ENCODE measurements at places on chromosomes 6 and 20.

GRCh38 chr20:44624152-44624551 lies 27.3 kb downstream of the ADA start:
- no peak overlapping the region for H3K4me3 ChIP-seq
- no peaks in the 10 kb centered on the region for H3K27me3 ChIP-seq
- H3K36me3 ChIP-seq: peaks cover 13% of the 10 kb centered on the region
- peaks cover 25% of the 10 kb centered on the region for H3K4me1 ChIP-seq
- H3K27ac ChIP-seq: no peak overlapping the region

GRCh38 chr6:131285548-131285947 lies 150.3 kb downstream of the AKAP7 start:
- H3K4me3 ChIP-seq: no peak overlapping the region
- peaks cover 13% of the 10 kb centered on the region for H3K36me3 ChIP-seq
- H3K27ac ChIP-seq: no peak overlapping the region
- DNase-seq: no peak
- H3K27me3 ChIP-seq: no peaks in the 10 kb centered on the region
- peaks cover 18% of the 10 kb centered on the region for H3K4me1 ChIP-seq

DNA sequence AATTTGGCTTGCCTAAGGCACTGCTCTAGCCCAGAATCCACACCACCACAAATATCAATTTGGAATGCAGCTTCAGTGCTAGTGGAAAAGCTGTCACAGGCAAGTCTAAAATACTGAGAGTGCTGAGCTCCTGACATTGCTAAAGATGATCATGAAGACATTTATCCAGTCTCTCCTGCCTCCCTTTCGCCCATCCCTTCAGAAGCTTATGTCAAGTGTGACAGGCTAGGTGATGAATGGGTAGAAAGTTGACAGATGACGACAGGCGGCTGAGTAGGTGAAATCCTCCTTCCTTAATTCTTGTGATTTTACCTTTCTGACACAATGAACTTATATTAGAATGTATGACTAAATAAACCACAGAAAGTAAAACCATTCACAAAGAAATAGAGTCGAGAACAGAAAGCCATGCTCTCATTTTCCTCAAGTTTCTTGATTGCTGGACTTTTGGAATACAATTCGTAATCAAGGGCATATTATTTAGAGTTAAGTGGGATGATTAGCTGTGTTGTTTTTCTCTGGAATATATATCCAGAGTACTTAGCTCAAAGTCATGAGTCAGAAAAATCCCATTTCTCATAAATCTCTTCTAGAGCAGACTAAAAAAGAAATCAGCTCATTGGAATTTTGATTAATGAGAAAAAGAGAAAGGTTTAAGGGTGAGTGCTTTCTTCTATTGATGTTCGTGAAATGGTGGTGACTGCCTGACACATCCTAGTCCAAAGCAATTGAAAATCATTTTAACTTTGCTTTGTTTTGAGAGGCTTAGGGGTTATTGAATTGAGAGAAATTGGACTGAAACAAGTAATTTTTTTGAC lies 1228.2 kb upstream of the CITED2 start:
- H3K36me3 ChIP-seq: no peaks in the 10 kb centered on the region
- H3K4me3 ChIP-seq: no peak overlapping the region
- no peaks in the 10 kb centered on the region for H3K27me3 ChIP-seq

- H3K36me3 ChIP-seq: no peaks in the 10 kb centered on the region
- no peaks in the 10 kb centered on the region for H3K27me3 ChIP-seq
- no peaks in the 10 kb centered on the region for H3K4me1 ChIP-seq
- no peak overlapping the region for H3K27ac ChIP-seq
- no peak for DNase-seq
These were observed 38.0 kb upstream of the VGLL2 start for GRCh38 chr6:117227245-117227962.

GRCh38 chr6:158408552-158409130 lies 96.4 kb downstream of the TULP4 start:
- DNase-seq: no peak
- H3K27ac ChIP-seq: no peak overlapping the region
- no peaks in the 10 kb centered on the region for H3K27me3 ChIP-seq

DNA sequence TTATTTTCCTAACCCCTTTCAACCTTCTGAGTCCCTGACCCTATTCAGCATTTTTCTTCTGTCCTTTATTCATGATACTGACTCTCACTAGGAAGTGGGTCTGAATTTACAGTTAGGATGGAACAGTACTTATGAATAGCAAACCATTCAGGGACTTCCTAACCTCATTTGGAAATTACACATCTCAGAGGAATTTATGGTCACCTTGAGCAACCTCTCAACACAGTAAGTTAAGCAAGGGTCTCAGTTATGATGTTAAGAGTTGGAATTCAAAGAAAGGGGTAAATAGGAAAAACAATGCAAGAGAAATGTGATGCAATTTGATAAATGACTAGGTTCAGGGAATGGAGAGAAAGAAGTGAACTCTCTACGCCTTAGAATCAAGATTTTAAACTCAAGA lies 97.3 kb downstream of the GPR6 start:
- no peaks in the 10 kb centered on the region for H3K27me3 ChIP-seq
- peaks cover 5% of the 10 kb centered on the region for H3K4me1 ChIP-seq
- no peak overlapping the region for H3K4me3 ChIP-seq
- H3K27ac ChIP-seq: no peak overlapping the region

GRCh38 chr20:49482173-49482572 lies 295 bp downstream of the KCNB1 start:
- peaks cover 24% of the 10 kb centered on the region for H3K36me3 ChIP-seq
- H3K4me3 ChIP-seq: no peak overlapping the region
- peaks cover 44% of the 10 kb centered on the region for H3K27me3 ChIP-seq
- no peak overlapping the region for H3K27ac ChIP-seq
- H3K4me1 ChIP-seq: peaks cover 18% of the 10 kb centered on the region

DNA sequence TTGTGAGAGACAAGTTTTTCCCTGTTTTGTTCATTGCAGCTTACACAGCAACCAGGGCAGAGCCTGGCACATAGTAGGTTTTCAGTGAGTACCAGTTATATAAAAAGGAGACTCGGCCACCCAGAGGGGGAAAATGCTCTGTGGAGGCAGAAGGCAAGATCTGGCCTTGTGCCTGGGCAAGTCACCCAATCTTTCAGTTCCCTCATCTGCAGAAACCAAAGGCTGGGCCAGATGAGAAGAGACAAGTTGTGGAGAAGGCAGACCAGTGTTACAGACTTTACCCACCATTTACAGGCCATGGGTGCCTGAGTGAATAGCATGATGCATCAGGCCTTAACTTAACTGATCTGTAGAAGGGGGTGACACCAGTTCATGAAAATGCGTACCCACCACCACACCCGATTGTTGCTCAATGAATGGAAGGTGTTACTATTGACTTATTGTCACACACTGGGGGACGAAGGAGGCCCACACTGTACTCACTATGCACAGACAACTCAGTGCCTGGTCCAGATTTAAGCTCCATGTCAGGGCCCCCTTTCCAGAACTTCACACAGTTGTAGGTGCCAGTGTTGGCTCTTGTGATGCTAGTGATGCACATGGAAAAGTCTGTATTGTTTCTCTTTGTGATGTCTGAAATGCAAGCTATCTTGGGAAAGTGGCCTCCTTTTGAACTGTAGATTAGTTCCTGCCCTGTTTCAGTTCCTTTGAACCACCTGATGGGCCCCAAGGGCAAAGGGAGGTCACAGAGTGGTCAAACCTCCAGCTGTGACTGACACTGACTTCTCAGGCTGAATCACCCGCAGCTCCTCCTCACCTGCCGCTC lies 64.3 kb upstream of the SIRPG start:
- H3K36me3 ChIP-seq: no peaks in the 10 kb centered on the region
- DNase-seq: no peak
- peaks cover 14% of the 10 kb centered on the region for H3K4me1 ChIP-seq
- H3K27ac ChIP-seq: no peak overlapping the region
- H3K27me3 ChIP-seq: no peaks in the 10 kb centered on the region

- H3K4me3 ChIP-seq: no peak overlapping the region
- no peaks in the 10 kb centered on the region for H3K36me3 ChIP-seq
- H3K27ac ChIP-seq: no peak overlapping the region
- peaks cover 7% of the 10 kb centered on the region for H3K27me3 ChIP-seq
These were observed 109.9 kb upstream of the HEY2 start for GRCh38 chr6:125639466-125640020.

GRCh38 chr20:25471020-25471419 lies 63.5 kb downstream of the GINS1 start:
- no peak for DNase-seq
- H3K4me1 ChIP-seq: peaks cover 4% of the 10 kb centered on the region
- no peaks in the 10 kb centered on the region for H3K36me3 ChIP-seq
- no peaks in the 10 kb centered on the region for H3K27me3 ChIP-seq
- H3K4me3 ChIP-seq: no peak overlapping the region

DNA sequence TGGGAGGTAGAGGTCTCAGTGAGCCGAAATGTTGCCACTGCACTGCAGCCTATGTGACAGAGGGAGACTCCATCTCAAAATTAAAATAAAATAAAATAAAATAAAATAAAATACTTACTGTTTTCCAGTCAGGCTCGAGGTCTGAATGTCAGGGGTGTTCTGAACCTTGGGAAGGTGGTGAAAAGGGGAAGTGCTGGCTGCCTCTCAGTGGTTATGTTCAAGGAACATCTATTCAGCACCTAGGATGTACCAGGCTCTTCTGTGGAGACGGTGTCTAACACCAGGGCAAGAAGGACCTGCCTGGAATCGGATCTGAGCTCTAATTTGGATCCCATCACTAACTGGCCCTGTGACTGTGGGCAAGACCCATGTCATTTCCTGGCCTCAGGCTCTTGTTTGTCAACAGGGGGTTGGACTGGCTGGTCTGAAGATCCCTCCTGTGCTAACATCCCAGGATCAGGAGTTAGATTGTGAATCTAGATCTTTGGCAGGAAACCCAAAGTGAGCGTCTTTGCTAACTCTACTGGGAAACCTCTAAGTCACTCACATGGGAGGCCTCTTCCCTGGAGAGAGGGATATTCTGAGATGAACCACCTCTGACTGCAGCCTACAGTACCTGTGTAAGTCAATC lies 63.4 kb upstream of the SIRPG start:
- no peak for DNase-seq
- H3K27ac ChIP-seq: no peak overlapping the region
- peaks cover 19% of the 10 kb centered on the region for H3K36me3 ChIP-seq
- H3K4me1 ChIP-seq: peaks cover 14% of the 10 kb centered on the region

DNA sequence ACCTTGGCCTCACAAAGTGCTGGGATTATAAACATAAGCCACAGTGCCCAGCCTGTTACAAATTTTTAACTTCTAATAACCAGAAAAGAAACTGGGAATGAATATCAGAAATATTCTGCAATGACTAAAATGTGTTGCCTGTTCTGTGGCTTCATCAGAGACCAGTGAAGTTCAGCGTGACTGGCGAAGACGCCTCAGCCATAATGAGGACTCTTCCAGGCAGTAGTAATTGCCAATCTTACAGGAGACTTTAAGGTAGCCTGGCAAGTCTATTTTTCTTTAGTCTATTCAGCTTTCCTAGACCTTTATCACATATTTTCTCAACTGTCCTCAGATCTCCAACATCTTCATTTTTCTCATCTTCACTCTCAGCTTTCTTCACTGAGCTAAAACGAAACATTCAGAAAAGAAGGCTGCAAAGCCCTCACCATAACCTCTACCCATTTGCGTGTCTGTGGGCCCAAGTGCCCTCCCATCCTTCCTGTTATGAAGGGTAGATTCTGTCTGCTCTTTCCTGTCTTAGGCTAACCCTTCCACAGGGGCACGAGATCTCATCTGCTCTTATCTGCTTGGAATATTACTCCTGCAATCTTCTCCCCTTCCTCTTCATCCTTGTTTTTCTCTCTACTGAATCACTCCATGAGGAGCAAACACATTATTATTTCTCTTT lies 42.0 kb upstream of the OLIG3 start:
- H3K27me3 ChIP-seq: peaks cover 16% of the 10 kb centered on the region
- H3K4me1 ChIP-seq: no peaks in the 10 kb centered on the region
- no peak for DNase-seq
- H3K27ac ChIP-seq: no peak overlapping the region
- H3K36me3 ChIP-seq: no peaks in the 10 kb centered on the region

DNA sequence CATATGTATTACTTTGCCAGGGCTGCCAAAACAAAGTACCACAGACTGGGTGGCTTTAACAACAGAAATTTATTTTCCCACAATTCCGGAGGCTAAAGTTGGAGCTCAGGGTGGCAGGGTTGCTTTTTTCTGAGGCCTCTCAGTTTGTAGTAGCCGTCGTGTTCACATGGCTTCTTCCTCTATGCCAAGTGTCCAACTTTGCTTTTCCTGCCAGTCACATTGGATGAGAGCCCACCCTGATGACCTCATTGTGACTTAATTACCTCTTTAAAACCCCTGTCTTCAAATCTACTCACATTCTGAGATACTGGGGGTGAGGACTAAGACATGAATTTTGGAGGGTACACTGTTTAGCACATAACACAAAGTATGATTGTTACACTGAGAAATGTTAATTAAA lies 9.9 kb upstream of the ECT2L start:
- peaks cover 4% of the 10 kb centered on the region for H3K4me1 ChIP-seq
- H3K27me3 ChIP-seq: no peaks in the 10 kb centered on the region
- H3K4me3 ChIP-seq: no peak overlapping the region
- H3K36me3 ChIP-seq: peaks cover 32% of the 10 kb centered on the region

DNA sequence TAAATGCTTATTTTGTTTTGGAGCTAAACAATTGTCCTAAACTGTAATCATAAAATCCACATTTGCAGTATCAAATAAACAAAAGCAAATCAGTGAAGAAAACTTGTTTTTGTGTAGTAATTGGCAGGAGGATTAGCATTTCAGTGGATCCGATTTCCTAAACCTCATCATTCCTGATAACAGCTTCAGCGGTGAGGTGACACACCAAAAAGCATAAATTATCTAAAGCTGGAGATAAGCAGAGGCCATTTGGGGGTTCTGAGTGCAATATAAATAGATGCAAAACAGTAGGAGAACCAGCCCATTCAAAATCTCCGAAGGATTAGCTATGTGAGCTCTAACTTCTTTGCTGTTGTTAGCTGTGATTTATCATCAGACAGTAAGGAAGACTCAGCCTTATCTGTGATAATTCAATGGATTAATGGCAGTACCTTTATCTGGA lies 235.8 kb downstream of the EPHA7 start:
- H3K27me3 ChIP-seq: no peaks in the 10 kb centered on the region
- DNase-seq: no peak
- no peaks in the 10 kb centered on the region for H3K36me3 ChIP-seq
- no peak overlapping the region for H3K4me3 ChIP-seq
- H3K27ac ChIP-seq: no peak overlapping the region

DNA sequence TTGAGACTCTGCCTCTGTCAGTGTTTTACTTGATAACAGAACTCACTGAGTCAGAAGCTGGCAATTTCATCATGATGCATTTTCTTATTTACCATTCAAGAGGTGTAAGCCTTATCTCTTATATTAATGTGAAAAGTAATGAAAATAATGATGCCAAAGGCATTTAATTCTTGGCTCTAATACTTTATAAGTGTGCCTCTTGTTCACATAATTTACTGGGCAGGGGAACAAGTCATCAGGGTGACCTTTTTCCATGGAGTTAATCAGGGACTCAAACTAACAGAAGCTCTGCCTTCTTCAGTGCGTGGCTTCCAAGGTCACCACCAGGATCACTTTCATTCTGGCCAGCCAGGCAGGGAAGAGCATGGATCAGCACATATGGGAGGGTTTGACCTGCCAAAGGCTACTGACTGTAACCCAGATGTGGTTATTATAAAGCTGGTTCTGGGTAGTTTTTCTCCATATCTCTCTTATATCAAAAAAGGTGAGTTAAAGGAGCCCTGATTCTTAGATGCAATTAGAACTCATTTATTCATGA lies 5.2 kb upstream of the PLCB1 start:
- no peak overlapping the region for H3K27ac ChIP-seq
- no peaks in the 10 kb centered on the region for H3K36me3 ChIP-seq
- H3K4me3 ChIP-seq: no peak overlapping the region
- peaks cover 3% of the 10 kb centered on the region for H3K27me3 ChIP-seq
- no peak for DNase-seq
- H3K4me1 ChIP-seq: peaks cover 5% of the 10 kb centered on the region

- peak overlapping the region; percentile 91 for H3K4me3 ChIP-seq
- H3K27ac ChIP-seq: peak overlapping the region; percentile 87
- peaks cover 11% of the 10 kb centered on the region for H3K27me3 ChIP-seq
- H3K36me3 ChIP-seq: no peaks in the 10 kb centered on the region
- peaks cover 39% of the 10 kb centered on the region for H3K4me1 ChIP-seq
- no peak for DNase-seq
These were observed 780 bp upstream of the TAF4 start for GRCh38 chr20:62066339-62066982.

All from naive B cell (primary cell).